Stimulated activated CD4-positive, alpha-beta T cell treated with anti-CD3 and anti-CD28 coated beads, Interleukin-1b, Interleukin-23, amount 100 ng/mL, for 4 hours (primary cell): ENCODE measurements at places on chromosomes 4 and X.

GRCh38 chr4:5754529-5754881 lies 43.5 kb downstream of the EVC start:
- no peak for DNase-seq

GRCh38 chrX:4397471-4397870 lies 684.0 kb upstream of the PRKX start:
- DNase-seq: no peak

DNA sequence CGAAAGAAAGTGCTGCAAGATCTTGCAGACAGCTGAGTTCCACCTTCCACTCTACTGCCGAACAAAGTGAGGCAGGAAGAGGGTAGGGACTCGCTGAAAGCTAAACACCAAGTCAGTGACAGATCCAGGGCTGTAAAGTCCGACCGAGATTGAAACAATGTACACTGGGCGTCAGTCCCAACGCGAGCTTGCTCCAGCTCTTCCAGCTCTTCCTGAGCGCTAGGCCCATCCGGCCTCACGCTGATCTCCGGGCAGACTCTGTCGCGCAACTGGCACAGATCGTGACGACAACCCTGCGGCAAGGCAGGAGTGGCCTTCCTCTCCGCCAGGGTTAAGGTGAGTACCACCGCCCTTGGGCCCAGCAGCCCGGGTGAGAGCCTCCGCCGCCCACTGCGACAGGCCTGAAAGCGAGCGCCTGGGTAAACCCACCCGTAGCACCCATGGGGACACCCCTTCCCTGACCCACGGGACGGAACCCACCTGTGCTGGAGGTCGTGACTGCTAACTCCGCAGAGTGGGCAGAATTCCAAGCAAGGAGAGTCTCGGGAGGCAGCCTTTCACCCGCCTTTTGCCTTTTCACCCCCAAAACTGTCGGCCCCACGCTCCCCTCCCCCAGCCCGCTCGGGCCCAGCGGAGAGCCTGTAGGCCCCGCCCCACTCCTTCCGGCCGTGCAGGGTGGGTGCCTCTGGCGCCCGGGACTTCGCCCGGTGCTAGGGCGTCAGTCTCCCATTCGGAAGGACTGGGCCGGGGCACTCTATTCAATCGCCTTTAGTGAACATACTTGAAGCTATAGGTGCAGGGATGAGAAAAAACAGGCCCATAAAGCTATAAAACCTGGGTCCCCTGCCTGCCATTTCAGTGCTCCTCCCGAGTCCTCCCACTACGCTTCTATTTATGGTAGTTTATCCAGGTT lies at the start of gene TMLHE:
TSS of gene TMLHE (minus strand) at position 641 of the 913 bp plus-strand sequence. CDS start 67,676 bp downstream, outside the sequence.
- peak; percentile 63 for DNase-seq

GRCh38 chr4:11701966-11702725 lies 273.5 kb upstream of the HS3ST1 start:
- DNase-seq: no peak

GRCh38 chrX:74453178-74453577 lies 31.9 kb downstream of the SLC16A2 start:
- no peak for DNase-seq

DNA sequence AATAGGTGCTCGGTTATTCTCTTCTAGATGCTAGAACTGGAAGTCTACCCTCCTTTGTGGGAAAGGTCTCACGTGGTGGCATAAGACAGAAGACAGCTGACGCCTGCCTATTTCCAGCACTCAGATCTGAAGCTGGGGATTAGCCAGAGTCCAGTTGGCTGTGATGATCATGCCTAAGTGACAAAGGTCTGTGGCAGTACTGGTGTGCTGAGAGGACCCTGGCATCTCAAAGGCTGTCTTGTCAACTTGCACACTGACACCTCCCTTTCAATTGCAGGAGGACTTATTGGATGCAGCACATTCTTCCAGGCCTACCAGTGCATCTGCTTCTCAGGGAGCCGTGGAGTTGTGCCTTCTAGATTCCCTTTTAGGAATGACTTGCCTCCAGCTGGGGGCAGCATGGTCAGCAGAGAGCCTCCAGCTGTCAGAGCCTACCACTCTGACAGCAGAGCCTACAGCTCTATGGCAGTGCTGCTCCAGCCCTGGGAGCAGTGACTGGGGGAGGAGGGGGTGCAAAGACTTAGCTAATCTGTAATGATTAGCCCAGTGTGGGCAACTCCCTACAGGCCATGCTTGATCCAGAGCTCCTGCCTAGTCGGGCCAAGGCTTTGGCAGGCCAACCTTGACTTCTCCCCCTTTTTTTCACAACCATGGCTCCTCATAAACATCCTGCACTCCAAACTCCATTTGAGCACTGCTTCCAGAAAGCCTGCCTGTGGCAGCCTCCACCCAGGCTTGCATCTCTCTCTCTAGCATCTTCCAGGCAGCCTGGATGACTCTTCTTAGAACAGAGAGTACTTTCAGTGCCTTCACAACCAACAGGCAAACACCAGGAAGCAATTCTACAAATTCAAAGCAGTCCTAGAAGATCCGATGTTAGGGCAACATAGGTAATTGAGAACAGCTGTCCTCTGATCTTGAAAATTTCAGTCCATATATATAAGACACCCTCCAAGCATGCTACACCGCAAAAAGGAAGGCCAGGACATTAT lies 13.8 kb upstream of the FGFBP2 start:
- no peak for DNase-seq

DNA sequence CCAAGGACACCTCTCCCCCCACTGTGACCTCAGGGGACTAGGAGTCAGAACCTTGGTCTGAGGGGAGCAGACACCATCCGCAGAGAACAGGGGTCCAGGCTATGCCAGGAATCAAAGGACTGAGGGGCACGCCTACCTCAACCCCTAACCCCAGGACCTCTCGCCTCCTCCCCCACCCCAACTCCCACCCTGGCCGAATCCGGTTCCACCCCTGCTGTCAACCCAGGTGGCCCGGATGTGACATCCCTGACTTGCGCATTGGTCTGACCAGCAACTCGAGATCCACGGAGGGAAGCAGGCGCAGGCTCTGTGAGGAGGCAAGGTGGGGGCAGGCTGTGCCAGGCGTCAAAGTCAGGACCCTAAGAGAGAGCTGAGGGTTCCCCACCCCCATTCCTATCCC lies 468 bp upstream of the MAGEA4 start:
- DNase-seq: no peak

GRCh38 chr4:41256740-41257256 lies at the start of gene UCHL1:
TSS of gene UCHL1 (plus strand) at chr4:41256928. CDS start at chr4:41256977, 49 bp downstream.
- DNase-seq: no peak

GRCh38 chr4:164731827-164732474 lies 22.0 kb upstream of the SMIM31 start:
- peak; percentile 7 for DNase-seq

DNA sequence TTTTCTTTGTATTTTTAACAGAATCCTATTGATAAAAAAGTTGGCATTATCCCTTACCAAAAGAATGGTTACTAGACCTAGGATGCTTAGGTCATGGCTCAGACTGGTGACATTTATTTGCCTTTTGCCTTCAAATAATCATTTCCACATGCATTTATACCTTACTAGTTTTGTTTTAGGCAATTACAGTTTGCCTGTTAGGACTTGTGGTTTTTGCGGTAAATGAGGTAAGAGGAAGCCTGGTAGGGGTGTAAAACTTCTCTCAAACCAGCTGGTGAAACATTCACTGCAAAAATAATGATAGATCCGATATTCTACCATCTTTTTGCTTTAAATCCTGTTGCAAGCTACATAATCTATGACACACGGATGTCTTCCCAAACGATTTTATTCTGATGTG lies 12.1 kb downstream of the LAMP2 start:
- DNase-seq: no peak

- DNase-seq: no peak
Observed at GRCh38 chrX:69318651-69319340, 153.5 kb upstream of the PJA1 start.

GRCh38 chr4:118589471-118590055 lies 95.6 kb upstream of the METTL14 start:
- DNase-seq: no peak

DNA sequence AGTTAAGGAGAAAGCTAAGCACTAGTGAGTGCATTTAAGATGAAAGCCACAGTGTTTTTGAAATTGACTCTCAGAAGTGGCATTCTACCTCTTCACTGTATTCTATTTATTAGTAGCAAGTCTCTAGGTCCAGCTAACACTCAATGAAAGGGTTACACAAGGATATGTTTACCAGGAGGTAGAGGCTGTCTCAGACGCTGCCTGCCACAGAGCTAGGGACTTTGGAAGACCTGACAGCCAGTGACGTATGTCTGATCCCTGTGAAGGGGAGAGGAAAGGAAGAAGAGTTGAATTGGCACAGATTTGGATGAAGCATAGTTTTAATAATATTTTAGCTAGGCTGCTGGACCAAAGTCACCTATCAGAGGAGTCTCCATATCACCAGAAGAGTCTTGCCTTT lies 36.5 kb upstream of the KLHL2 start:
- no peak for DNase-seq

- DNase-seq: no peak
Observed at GRCh38 chr4:94561249-94562024, 109.7 kb downstream of the PDLIM5 start.

- no peak for DNase-seq
Observed at GRCh38 chrX:86023811-86024210, 23.5 kb downstream of the CHM start.

DNA sequence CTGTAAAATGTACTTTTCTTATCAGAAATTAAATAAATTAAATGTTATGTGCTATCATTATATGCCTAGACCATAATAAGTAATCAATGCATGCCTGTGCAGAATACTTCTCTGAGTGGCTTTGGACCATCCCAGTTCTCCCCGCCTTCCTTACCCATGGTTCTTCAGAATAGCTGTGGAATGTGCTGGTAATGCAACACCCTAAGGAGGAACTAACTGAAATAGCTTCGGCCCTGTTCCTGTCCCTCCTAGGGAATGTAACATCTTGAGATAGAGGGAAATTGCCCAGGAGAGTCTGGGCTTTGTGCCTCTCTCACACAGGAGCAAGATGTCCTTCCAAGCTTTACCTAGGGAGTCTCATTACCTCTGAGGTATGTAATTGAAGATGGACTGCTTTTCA lies 693.6 kb upstream of the HS3ST1 start:
- DNase-seq: no peak

DNA sequence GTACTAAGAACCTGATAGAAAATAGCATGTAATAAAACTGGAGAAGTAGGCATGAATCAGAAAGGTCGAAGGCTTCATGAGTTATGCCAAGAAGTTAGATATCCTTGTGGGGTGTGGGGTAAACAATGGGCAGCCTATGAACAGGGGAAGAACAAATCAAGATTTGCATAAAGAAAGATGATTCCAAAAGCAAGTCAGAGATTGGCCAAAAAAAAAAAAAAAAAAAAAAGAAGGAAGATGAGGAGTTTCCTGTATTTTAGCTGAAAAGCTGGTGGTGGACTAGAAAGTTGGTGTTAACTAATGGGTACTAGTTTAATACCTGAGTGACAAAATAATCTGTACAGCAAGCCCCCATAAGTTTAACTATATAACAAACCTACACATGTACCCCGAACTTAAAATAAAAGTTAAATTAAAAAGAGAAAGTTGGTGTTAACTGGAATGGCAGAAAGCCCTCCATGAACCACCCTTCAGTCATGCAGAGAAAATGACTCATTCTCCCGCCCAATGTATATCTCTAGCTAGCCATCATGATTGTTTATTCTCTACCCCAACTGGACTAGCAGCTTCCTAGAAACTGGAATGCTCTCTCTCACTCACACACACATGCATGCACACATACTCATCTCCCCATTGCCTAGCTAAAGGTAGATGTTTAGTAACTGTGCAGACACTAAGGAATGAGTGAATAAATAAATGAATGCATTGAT lies 41.7 kb downstream of the ATP11C start:
- no peak for DNase-seq

- DNase-seq: no peak
Observed at GRCh38 chrX:8235026-8235425, 64.0 kb upstream of the VCX2 start.

GRCh38 chrX:28706964-28707363 lies 119.7 kb downstream of the IL1RAPL1 start:
- no peak for DNase-seq

- DNase-seq: no peak
Observed at GRCh38 chr4:123345137-123345934, 51.3 kb upstream of the SPRY1 start.

- no peak for DNase-seq
Observed at GRCh38 chrX:132463411-132463810, 25.4 kb downstream of the MBNL3 start.

DNA sequence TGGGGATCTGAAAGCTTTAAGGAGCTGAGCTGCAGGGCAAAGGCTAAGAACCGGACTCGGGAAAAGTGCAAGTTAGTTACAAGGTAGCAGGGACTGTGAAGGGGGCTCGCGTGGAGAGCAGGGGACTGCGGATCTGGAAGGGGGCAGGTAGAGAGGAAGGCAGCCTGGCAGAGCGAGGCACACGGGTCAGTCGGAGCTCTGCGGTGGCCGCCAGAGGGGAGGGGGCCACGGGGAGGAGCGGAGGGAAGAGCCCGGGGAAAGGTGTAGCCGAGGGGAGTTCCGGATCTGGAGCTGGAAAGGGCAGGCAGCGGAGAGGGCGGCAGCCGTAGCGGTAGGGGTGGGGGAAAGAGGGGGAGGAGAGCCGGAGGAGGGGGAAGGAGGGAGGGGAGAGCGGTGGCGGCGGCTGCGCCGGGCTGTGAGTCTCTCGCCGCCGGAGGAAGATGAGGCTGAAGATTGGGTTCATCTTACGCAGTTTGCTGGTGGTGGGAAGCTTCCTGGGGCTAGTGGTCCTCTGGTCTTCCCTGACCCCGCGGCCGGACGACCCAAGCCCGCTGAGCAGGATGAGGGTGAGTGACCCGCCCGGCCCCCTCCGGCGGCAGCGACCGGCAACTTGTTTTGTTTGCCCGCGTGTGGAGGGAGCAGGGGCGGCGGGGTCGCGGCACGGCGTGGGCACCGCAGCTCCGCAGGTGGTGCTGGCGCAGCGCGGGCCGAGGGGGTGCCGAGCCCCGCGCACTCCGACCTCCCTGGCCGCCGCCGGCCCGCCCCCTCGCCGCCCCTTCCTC lies at the start of gene GALNT7:
TSS of gene GALNT7 (plus strand) at position 416 of the 782 bp plus-strand sequence. CDS start at position 441, 25 bp downstream.
- peak; percentile 53 for DNase-seq

- peak; percentile 73 for DNase-seq
Observed at GRCh38 chrX:63754860-63755579, 30.0 kb downstream of the ARHGEF9 start.

- DNase-seq: no peak
Observed at GRCh38 chr4:38366456-38366855, 297.5 kb upstream of the KLF3 start.

GRCh38 chrX:109886122-109886761 lies 116.7 kb upstream of the TMEM164 start:
- peak; percentile 2 for DNase-seq

DNA sequence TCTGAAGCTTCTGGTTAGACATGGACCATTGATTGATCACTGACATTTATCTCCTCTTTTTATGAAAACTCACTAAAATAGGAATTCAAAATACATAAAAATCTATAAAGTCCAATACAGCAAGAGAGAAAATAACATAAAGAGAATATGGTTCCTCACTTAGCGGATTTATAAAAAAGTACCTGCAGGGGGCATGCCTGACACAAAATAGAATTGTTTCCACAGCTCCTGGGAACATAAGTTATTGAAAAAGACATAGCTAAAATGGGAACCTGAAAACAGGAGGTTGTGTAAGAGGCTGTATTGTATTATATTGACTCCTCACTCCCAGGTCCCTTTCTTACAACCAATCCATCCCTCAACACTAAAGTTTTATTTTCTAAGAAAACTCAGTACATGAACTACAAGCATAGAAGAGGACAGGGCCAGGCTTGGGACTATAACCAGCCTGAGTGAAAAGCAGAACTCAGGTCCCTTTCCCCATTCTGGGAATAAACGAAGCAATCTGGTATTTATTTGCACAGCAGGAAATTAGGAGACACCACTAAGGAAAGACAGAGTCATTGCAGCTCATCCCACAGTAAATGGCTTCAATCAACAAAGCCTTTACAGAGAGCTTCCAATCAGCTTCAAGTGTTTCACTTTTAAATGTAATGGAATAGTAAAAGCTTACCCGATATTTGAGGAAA lies 121.1 kb upstream of the NDST4 start:
- no peak for DNase-seq
